Stimulated activated naive CD4-positive, alpha-beta T cell treated with Interleukin-2 at 50 U/mL for 16 hours (primary cell): ENCODE measurements at places on chromosomes 5 and 9.
A peak's percentile ranks its signal among the peaks of the same experiment; 100 is the strongest.

- peak; percentile 79 for DNase-seq
Observed at GRCh38 chr9:137021979-137022661, 5.9 kb downstream of the ABCA2 start.

- DNase-seq = no peak
Observed at GRCh38 chr9:133874060-133874657, 118.0 kb downstream of the VAV2 start.

- no peak for DNase-seq
Observed at GRCh38 chr9:94734054-94734754, 7.7 kb downstream of the AOPEP start.

DNA sequence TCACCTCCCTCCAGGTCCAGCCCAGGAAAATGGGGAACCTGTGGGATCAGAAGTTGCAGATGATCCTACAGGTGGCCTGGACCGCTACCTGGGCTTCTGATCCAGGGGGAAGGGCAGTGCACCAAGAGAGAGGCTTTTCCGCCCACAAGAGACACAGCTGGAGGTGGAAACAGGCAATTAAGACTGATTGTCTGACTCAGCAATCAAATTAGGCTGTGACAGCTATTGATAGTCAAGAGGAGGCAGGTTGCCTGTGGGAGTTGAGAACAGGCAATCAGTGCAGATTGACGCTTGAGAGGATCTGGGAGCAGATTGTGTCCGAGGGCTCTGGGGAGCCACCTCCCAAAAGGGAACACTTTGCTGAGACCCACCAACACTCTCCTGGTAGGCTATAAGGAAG is 71.1 kb upstream of the SLC44A1 start:
- DNase-seq = no peak

DNA sequence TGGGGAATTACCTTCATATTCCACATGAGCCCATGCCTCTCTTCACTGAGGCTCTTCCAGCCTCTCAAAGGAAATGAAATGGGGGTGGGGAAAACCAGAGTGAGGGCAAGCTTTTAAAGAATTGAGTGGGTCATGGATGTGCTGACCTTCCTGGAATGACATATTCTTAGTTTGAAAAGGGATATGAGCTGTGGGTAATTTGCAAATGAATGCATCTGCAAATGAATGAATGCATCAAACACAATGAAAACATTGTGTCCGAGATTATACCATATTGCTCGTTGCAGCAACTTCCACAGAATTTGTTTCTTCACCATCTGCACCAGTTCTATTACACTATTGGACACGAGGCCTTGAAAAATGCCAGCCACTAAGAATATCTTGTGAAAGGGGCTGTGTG is 198.6 kb upstream of the CDH6 start:
- DNase-seq = no peak

DNA sequence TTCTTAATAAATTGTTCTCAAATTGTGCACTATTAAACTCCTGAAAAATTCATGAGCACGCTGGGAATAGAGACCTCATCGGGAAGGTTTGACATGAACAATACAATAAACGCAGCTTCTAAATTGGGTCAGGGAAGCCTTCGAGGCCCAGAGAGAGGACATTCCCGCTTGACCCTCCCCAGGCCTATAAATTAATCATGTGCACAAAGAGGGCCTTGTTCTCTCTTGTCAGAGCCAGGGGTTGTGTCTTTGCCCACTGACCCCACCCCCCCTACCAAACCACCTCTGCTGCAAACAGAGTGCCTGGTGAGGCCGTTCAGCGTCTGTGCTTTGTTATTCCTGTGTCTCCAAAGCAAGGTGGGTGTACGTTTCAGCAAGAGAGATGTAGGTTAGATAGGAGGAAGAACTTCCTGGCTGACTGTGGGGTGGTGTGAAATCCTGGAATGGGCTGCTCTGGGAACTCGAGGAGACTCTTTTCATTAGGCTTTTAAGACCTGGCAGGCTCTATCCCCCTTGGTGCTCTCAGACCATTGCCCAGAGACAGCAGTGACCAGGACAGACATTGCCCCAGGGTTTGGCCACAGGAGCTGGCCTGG is 18.2 kb upstream of the DAB2IP start:
- DNase-seq = no peak

DNA sequence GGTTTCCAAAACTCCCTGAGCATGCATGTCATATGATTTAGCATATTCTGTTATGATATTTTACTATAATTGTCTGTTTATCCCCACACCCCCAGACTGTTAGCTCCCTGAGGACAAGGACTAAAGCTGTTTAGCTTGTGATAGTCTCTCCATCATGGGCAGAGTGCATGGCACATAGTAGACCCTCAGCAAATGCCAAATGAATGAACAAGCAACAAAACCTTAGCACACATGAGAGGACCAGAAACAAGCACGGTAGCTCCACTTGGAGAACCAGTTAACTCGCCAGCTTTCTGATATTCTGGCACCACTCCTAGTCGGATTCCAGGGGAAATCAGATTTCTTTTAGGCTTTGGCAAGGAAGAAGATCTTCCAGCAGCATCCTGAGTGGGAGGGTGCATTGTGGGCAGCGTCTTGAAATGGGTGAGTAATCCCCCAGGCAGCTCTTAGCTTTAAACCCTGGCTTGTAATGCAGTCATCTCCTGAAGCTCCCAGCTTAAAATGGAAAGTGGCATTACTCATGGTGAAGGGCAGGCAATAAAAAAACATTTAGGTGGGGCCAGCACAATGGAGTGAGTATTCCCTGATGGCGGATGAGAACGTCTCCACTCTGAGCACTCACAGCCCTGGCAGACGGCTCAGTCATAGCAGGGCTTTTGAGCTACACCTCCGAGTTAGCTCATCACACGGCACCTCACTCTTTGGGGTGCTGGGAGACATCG is 41.1 kb downstream of the FGF1 start:
- DNase-seq = no peak

DNA sequence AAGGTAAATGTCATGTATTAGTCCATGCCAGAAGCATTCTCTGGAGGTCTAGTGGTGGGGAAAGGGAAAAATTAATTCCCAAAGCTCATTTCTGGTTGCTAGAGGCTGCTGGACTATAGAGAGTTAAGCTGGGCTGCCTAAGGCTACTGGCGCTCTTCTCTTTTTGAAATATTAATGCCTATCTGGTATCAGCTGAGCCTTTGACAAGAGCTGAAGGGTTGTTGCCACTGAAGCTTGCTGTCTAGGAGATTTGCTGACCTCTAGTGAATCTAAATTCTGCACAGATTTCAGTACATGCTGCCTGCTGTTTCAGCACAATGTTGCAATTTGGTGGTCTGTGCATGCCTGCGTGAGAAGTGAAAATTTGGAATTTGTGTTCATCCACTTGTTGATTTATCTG is 29.1 kb upstream of the PLCXD3 start:
- no peak for DNase-seq

- no peak for DNase-seq
Observed at GRCh38 chr5:38338455-38338854, 80.1 kb downstream of the EGFLAM start.

DNA sequence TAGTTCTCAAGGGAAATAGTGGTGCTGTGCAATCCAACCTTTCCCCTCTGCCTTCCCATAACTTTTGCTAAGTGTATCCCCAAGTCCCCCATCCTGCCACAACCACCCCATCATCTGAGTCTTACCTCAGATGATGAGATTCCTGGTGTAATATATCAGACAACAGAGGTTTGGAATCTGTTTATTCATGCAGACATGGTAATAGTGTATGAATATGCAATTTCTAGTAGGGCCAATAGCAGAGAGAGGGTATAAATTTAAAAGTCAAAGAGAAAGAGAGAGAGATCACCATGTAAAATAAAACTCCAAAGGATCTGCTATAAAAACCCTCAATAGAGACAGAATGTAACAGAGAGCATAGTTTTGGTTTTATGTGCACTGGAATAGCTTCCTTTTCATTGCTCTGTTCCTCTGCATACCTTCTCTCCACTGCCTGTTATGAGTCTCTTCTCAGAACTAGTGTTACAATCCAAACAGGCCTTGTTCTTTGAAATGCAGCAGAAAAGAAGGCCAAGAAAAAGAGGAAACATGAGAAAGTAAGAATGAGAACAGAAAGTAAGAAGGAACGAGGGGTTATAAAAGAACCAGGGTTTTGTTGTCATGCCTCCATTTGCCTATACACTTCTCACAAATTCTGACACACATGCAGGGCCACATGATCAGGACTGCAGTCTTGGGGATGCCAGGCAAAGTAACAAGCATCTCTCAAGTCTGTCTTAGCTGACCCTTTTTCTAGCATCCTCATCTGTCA is 278.0 kb downstream of the CETN3 start:
- DNase-seq = no peak

DNA sequence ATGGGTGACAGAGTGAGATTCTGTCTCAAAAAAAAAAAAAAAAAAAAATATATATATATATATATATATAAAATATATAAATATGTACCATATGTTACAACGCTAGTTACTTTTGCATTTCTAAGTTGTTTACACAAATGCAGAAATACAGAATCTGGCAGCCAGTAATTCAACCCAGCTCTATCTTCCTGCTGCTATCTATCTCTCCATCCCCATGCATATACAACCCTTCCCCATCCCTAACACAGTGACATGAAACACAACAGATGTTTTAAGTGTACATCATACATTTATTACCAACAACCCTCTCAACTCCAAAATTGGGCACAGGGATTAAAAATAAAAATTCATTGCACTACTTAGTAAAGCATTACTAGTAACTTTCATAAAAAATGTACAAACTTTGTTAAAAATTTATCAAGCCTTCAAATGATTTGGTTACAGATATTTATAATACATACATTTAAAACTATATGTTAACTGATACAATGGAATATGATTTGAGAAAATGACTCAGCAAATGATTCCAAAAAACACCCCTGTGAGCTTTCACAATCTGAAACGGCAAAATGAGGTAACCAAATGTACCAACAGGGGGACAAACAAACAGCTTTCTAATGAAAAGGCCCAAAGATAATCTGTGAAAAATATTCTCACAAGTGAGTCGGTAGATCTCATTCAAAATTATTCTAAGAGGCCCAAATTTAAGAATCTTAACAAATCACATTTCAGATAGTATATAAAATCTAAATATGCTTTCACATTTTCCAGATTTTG is 63.8 kb downstream of the RNF38 start:
- no peak for DNase-seq

DNA sequence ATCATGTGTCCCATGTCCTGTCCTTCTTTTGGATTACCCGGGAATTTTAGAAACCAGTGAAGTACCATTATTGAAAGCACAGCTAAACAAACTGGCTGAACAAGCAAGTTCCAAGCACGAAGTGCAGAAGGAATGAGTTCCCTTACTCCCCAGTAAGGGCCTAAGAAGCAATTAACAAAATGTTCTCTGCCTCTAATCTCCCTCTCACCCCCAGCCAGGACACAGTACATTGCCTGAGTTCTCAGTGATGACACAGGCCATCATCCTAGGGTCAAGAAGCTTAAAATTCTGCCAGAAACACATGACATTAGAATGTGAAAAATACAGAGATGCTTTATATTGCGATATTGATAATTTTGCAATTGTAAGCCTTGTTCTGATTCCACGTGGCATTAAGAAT is 118.0 kb downstream of the PLPPR1 start:
- no peak for DNase-seq

DNA sequence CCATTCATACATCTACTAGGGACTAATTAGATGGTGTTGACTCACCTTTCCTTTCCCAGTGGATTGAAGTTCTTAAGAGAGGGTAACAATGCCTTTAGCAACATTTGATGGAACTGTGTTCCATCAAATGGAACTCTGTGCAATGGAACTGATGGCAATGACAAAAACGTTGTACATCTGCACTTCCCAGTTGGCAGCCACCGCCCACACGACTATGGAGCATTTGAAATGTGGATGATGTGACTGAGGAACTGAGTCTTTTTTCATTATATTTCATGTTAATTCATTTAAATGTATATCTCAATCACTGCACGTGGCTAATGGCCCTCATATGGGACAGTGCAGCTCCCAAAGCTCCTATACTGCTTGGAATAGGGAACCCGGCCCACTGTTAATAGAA is 39.0 kb upstream of the ICE1 start:
- DNase-seq = no peak

DNA sequence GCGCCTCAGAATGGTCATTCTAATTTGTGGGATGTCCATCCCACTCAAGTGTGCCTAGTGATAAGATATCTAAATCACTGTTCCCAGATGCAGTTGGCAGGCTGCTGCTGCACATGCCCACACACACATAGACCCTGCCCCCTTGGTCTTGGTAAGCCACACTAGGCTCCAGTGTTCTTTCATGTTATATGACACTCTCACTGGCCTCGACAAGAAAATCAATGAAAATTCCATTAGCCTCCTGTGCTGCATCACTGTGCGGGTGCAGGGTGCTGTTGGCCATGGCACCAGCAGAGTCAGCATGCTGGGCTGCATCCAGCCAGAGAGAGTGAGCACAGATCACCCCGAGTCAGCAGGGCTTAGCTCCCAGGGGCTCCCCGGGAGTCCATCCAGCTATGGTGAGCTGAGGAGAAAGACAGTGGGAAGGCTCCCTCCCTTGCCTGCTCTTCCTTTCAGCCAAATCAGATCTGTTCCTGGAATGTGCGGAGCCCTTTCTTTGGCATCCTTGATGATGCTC is 59.9 kb downstream of the ABLIM3 start:
- no peak for DNase-seq

DNA sequence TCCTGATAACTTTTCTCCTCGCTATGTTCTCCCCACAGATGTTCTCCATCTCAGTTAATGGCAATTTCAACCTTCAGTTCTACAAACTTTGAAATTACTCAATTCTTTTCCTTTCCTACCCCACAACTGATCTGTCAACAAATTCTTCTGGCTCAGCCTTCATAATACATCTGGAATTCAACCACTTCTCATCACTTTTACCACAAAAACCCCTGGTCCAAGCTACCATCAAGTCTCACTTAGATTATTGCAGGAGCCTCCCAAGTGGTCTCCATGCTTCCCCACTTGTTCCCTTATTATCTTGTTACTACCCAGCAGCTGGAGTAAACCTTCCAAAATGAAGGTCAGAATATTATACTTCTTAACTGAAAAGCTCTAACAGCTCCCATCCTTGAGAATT is 110.1 kb downstream of the FBN2 start:
- no peak for DNase-seq

GRCh38 chr9:14692470-14693250 is 572 bp downstream of the ZDHHC21 start:
- DNase-seq = peak; percentile 28

GRCh38 chr5:35335752-35336151 is 105.5 kb upstream of the PRLR start:
- DNase-seq = no peak

GRCh38 chr9:4865681-4866080 is 72.9 kb downstream of the RCL1 start:
- no peak for DNase-seq

- no peak for DNase-seq
Observed at GRCh38 chr9:111144741-111145140, 106.5 kb upstream of the LPAR1 start.
